SIG-M5 (cell line): ENCODE measurements at places on chromosomes 3 and 15.

GRCh38 chr3:181417748-181418147 is 294.0 kb upstream of the SOX2 start:
- no peak for DNase-seq

- DNase-seq, result no peak
Observed at GRCh38 chr3:127694467-127695215, 21.9 kb downstream of the ABTB1 start.

- no peak for DNase-seq
Observed at GRCh38 chr15:48976444-48977088, 12.8 kb upstream of the SHC4 start.

- DNase-seq, result no peak
Observed at GRCh38 chr3:101996832-101997231, 147.5 kb downstream of the NFKBIZ start.

DNA sequence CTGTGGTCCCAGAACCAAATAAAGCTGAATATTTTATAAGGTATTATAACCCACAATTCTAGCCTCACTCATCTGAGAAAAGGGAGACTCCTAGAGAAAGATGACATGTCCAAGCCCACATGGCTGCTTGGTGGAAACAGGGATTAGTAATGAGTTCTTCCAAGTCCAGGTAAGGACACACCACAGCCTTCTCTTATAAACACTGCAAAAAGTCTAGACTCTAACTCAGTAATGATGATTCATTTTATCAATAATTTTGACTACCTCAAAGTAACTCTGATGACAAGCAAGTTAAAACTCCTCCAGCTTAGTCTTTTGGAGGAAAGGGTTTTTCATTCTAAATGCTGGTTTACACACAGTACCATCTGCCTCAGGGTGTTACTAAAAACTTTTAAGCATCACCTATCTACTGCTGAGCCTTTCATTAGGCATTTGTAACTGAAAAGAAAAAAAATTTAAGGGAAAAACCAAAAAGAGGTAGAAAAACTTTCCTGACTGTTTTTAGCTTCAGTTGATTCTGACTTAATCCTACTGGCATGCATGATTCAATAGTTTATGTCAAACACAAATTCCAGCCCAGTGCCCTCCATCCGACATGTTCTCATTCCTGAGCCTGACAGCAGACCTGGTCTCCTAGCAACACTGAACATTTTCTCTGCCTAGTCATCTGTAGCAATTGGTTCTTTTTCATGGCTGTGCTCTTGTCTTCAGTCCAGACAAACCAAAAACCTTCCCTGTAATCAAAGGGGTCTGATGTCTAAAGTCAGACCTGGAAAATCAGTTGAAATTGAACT is 43.9 kb downstream of the P3H2 start:
- no peak for DNase-seq

GRCh38 chr3:176623468-176624150 is 573.7 kb downstream of the TBL1XR1 start:
- no peak for DNase-seq

- no peak for DNase-seq
Observed at GRCh38 chr15:100703032-100703578, 100.7 kb downstream of the ASB7 start.

DNA sequence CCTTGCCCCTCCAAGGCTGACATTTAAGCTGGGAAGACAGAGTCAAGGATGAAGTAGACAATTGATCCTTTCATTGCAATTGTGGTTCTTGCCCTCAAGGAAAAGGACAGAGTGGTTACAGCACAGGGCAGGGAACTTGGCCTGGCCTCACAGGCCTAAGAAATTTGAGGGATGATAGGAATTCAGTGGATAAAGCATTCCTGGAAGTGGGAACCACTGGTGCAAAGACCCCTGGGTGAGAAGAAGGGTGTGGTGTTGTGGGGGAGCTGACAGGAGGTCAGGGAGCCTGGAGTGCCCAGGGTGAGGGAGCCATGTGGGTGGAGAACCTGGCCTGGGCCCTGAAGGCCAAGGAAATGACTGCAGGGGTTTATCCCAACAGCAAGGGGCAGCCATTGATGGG is 287.4 kb downstream of the UACA start:
- DNase-seq, result no peak

DNA sequence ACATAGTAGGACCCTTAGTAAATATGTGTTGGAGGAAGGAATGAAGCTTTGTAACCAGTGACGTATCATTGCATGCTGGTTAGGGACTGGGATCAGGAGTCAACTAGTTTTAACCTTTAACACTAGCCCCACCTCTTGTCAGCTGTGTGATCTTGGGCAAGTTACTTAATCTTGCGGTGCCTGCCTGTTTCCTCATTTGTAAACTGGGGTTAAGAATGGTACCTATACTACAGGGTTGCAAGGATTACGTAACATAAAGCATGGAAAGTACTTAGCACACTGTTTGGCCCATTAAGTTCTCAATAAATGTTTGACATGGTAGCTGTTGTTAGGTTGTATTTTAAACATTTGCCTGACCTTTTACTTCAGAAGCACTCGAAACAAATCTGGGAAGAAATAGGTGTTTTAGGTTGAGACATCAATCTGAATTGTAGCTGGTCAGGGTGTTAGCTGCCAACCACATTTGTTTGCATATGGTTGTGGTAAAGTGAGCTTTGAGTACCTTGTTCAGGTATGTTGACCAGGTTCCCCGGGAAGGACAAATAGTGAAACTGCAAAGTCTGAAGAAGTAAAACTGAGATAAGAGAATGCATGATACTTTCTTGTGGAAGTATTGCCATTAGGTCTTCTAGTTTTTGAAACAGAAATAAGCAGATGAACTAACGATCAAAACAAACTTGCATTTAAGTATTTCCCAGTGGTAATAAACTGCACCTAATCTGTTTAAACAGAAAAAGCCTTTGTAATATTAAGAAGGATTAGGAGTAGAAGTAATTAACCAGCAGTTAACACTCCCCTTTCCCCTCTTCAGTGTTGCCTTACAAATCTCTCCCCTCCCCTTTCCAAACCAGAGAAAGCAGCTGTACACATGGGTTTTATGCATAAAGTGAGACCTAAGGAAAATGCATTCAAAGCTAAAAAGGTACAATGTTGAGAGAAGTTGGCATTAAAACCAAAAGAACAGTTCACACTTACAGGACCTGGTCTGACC is 25.8 kb upstream of the SCAANT1 start:
- DNase-seq, result peak; percentile 86

DNA sequence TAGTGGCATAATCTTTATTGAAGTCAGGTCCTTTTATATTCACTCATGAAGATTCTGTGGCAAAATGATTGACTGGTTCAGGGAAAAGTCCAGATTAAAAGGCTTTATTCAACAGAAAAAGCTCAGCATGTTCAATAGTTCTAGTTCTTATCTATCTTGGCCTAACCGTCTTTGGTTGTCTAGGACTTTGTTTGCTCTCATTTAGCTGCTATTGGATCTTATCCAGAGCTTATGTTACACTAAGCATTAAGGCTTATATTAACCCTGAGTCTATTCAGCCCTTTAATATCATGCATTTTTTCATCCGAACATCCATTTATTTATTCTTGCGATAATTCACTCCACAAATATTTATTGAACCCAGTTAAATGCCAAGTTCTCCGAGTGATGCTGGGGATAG is 601.0 kb upstream of the SGO1 start:
- no peak for DNase-seq

GRCh38 chr15:74202452-74203401 is at the start of gene STRA6:
TSS of gene STRA6 (minus strand) at chr15:74202787. CDS start at chr15:74202267, 520 bp downstream.
- no peak for DNase-seq

DNA sequence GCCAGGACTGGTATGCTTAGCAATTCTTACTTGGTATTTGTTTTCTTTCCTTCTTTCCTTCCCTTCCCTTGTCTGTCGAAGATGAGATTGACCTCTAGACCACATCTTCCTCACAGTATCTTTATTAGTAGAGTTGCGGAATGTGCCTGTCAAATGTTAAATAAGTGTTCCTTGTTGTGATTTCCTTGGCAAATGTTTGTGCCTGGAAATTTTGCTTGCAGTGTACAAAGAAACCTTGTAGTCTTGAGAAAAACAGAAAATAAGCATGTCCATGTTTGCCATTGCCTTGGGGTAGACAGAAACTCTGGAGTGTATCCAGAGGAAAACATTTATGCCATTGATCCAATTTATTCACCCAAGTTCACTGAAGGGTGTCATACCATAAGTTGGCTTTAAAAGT is 79.5 kb upstream of the ZNF385D start:
- no peak for DNase-seq

- DNase-seq, result no peak
Observed at GRCh38 chr3:69201658-69202057, 79.3 kb upstream of the LMOD3 start.

DNA sequence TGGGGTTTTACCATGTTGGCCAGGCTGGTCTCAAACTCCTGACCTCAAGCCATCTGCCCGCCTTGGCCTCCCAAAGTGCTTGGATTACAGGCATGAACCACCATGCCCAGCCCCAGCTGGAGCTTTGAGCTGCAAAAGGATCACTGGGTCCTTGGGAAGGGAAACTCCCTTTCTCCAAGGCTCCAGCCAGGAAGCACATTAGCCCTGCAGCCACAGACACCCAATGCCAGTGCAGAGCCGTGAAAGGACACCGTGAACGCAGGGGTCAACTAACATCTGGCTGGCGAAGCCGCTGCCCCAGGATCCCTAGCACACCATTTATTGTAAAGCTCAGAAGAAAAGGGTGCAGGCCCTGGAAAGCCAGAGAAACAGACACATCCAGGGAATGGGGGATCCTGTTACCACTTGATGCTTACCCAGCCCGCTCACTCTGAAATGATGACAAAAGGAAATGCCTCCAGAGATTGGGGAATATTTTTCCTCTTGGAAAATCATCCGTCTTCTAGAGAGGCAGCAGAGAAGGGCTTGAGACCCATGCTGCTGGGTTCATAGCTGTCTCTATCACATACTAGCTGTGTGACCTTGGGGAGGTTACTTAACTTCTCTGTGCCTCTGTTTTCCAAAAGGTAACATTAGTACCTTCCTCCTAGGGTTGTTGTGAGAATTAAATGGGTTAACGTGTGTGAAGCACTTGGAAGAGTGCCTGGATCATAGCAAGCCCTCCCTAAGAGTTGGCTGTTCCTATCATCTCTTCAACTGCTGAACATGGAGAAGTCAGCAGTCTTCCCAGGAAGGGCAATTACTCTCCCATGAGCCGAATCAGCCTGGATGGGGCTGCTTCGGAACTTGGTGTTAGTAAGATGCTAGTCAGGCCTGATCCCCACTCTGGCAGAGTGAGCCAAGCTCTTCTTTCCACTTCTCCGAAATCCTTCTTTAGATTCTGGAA is 40.8 kb downstream of the LMCD1 start:
- DNase-seq, result no peak

- DNase-seq, result no peak
Observed at GRCh38 chr3:26753095-26753494, 130.5 kb downstream of the LRRC3B start.

DNA sequence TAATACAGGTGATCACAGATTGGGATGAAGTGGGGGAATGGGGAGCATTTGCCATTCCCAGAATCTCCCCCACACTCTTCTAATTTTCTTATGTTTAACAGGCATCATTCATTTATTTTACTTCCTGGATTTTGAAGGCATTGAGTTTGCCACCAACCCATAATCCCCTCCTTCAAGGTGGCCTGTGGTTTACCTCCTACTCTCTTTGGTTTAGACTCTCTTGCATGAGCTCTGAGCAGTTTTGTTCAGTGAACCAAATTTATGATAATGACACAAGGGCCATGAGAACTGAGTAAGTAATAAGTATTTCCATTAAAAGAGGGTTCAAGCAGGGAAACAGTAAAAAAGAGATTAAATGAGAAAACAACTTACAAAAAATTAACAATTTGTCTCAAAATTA is 703.1 kb upstream of the CFAP20DC start:
- DNase-seq, result no peak

DNA sequence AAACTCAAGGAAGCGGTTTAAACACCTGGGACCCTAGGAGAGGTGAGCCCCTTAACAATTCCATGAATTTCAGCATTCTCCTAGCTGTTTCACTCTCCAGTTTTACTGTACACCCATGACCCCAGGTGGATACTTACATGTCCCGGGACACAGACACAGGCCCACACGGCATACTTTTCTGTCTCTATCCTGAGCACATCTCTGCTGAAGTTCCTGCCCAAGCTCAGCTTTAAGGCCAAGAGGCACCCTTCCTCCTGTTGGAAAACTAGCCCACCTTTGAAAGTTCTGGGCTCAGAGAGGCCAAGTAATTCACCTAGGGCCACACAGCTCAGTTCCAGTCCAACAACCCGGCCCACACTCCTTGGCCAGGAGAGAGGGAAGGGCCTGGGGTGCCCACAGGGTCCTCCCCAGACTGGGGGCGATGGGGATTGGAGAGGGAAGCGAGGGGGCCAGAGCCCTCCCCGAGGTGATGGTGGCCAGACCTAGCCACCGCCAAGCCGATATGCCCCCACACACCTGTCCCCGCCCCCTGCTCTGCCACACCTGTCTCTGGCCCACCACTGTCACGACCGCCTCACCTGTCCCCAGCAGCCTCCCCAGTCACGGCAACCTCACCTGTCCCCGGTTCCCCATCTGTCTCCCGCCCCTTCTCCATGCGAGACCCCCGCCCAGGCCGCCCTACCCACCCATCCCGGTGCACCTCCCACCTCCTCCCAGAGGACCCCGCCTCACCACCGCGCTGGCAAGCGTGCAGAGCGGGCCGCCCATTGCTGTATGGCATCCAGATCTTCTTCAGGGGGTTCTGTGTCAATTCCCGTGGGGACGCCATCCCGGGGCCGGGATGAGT is 431 bp downstream of the PFKFB4 start:
- no peak for DNase-seq

- DNase-seq, result no peak
Observed at GRCh38 chr3:44418549-44418948, 58.9 kb downstream of the ZNF445 start.

DNA sequence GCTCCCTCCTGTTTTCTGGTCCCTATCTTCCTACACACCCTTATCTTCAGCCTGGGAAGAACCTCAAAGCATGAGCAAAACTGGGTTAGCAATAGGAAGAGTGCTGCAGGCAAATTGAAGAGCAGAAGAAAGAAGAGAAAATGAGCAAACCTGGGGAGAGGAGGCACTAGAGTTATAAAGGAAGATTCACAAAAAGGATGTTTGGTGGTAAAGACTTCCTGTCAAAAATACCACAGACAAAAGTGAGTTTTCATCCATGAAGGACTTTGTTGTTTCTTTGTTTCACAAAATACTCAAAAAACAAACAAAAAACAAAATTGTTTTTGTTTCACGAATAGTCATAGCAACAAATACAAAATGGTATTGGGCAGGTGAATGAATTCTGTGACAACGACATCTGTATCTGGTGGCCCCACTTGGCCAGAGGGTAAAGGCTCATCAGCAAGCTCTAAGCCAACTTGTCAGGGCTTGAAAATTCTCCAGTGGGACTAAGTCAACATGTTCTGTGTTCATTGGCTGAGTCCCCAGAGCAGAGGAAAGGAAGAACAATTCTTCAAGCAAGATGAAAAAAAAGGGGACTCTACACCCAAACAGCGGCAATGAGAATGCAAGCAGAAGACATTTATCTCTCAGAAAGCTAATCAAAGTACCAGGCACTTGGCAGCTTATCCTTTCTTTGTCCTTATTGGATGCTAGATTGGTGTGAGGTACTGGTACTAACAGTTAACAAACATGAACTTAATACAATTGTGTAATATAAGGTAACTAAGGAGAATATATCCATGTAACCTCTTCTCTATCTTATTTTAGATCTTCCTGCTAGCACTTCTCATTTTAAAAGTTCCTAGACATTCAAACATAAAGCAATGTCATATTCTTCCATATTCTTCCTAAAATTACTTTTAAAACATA is 9.7 kb downstream of the ATP8B4 start:
- no peak for DNase-seq
